ENCODE measurements at places on chromosomes 13 and 19. TPM values are rescaled to one million over a fixed set of nuclear protein-coding genes. Genes with fewer than 3 reads are reported as not detected.

CFD gene
- total RNA-seq, result 4.9 TPM

GJB2 gene
- total RNA-seq, result 1.5 TPM

IZUMO2 gene
- not detected for total RNA-seq

MCOLN1 gene
- 10.3 TPM for total RNA-seq

SHANK1 gene
- 0.14 TPM for total RNA-seq

RFX1 gene
- 9.7 TPM for total RNA-seq

NKPD1 gene
- not detected for total RNA-seq

C19orf73 gene
- total RNA-seq, result 1.1 TPM

PSG3 gene
- total RNA-seq, result not detected

KLK13 gene
- not detected for total RNA-seq

ODAD3 gene
- 0.95 TPM for total RNA-seq

ZNF578 gene
- total RNA-seq, result 0.57 TPM

GRIK5 gene
- 4.0 TPM for total RNA-seq

RHPN2 gene
- 2.0 TPM for total RNA-seq

TMEM150B gene
- not detected for total RNA-seq

LGI4 gene
- 1.5 TPM for total RNA-seq

REXO1 gene
- total RNA-seq, result 44.5 TPM

IL17D gene
- 0.41 TPM for total RNA-seq
